ENCODE measurements at places on chromosomes 16 and 17. TPM values are rescaled to one million over a fixed set of nuclear protein-coding genes. Genes with fewer than 3 reads are reported as not detected.

GRCh38 chr17:49576088-49576916, 631 bp downstream of the NXPH3 start:
- DNase-seq = no peak

DNA sequence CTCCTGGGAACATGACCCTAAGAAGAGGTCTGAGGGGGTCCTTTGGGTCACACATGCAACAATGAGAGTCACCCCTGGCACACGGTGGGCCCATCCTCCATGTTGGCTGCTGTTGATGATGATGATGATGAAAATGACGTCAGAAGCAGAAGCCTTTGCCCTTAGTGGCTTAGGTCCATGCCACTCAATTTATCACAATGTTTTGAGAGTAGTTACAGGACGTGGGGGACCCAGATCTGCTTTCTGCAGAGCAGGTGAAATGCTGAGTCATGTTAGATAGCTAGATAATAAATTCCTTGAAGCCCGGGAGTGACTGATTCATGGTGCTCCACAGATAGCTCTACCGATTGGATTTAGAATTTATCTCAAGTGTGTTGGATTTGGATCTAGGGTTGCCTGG, 53.9 kb downstream of the VPS35L start:
- DNase-seq = no peak

DNA sequence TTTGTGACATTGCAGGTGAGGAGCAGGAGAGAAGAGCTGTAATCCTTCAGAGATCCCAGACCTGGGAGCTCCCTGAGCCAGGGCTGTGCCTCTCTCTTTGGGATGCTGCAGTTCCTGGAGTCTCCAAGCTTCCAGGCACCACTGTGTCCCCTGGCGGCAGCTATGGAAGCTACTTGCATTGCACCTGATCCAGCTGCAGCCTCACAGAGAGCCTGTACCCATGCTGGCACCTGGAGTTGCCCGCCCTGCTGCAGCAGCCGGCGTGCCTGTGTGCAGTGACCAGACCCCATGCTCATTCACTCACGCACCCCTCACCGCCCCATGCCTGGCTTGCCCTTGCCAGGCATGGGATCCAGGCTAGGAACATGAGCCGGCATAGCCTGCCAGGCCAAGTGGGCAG, 51.8 kb upstream of the MED9 start:
- DNase-seq = no peak

DNA sequence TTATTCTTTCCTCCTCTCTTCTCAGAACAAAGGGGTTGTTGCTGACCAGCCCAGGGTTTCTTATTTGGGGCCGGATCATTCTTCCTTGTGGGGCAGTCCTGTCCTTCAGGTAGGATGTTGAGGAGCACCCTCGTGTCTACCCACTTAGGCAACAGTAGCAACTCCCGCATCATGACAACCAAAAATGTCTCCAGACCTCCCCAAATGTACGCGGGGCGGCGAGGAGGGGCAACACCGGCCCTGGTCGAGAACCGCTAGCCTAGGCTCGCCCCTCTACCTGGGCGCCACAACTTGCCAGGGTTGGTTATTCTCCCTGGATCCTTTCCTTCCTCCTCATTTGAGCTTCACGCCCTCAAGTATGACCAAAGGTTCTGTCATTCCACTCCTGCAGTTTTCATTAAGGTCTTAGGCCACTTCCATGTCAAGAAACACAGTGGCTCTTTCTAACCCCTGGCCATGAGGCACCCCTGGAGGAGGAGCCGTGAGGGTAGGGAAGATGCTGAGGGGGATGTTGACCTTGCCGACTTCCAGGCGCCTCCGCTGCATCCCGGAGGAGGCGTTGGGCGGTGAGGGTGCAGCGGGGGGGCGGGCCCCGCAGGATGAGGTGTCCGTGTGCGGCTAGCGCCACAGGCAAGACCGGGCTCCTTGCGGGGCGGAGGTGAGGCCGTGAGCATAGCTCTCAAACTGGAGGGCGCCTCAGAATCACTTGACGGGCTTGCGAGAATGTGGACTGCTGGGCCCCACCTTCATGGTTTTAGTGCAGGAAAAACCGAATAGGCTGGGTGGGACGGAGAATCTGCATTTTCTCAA, 712 bp upstream of the SPECC1 start:
- DNase-seq = no peak

DNA sequence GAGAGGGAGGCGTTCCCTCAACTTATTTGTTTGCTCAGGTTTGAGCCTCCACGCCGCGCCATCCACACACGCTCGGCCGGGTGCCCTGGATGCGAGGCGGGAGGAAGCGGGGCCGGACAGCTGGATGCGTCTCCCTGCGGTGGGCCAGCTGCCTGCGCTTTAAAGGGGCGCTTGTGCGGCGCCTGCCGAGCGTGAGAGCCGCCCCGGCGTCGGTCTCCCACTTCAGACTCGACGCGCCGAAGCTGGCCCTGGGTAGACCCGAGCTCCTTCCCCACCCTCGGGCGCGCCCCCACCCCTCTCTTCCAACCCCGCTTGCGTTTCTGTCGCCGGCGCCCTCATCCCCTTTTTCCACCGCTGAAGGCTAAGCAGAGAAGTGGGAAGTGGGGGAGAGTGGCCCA, 527 bp upstream of the CHAD start:
- DNase-seq = no peak

DNA sequence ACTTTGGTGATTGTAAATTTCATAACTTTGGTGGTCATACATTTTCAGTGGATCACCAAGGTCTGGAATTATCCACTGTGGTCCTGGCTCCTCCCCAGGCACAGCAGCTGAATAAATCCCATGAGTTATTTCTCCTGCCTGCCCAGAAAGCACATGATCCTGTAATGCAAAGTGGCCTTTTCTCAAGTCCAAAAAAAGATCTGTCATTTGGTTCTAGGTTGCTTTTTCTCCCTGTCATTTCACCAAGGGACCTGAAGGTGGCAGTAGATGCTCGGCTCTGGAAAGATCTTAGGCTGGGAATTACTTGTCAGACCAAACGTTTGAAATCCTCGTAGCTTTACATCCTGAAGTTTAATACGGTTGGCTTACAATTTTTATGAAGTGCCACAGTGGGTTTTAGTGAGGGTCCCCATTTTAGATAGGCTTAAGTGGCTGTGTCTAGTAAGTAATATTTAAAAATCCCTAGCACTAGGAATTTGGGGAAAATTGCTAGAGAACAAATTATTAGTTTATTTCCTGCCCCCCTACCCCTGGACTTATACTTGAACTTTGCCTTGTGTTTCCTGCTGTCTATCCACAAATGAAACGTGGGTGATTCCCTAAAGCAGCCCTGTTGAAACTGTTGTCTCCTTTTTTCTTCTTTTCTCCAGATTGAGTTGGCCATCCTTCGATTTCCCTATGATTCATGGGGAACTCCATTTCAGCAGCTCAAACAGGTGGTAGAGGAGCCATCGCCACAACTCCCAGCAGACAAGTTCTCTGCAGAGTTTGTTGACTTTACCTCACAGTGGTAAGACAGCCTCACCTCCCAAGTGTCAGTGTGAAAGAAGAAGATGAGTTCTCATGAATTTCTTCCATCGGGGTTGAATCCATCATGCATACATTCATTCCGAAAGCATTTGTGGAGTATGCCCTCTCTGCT, 111.7 kb downstream of the MAP2K6 start:
- peak; percentile 65 for DNase-seq

- no peak for DNase-seq
Observed at GRCh38 chr16:9251026-9251425, 159.6 kb downstream of the HAPSTR1 start.

Gene RTN4RL1
- total RNA-seq = not detected

DNA sequence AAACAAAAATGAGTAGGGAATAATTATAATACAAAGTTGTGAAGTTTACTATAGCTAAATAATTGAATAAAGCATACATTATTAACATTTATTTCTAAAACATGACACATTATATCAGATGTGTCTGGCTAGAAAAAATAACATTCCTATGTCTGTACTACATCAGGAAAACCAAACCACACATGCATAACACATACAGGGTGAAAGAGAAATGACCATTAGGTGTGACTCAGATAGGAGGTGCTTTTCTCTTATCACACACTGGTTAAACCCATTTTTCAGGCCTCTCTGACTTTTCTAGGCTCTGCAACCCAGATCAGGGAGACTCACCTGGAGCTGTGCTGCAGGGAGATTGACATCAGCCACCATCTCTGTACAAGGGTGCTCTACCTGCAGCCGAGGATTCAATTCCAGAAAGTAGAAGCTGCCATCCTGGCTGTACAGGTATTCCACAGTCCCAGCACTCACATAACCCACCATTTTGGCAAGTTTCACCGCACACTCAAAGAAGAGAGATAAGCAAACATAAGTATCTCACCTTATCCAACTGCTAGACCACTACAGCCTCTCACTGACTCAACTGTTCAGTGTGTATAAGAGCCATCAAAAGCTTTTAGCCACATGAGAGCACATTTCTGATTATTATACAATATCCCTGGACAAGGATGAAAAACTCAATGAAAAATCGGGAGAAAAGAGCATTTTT, 116.6 kb upstream of the C17orf78 start:
- DNase-seq = no peak

DNA sequence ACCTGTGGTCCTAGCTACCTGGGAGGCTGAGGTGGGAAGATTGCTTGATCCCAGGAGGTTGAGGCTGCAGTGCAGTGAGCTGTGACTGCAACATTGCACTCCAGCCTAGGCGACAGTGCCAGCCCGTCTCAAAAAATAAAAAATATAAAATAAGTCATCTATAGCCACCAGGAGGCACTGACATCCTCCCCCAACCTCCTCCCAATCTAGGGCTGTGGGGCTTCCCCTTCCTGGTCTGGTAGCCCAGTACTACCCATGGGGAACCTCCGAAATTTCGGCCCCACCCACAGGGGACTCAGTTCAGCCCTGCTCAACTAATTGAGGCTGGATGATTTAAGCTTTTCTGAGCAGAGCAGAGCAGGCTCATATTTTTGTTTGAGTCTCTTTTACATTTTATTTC, 3.2 kb downstream of the ZSCAN10 start:
- no peak for DNase-seq

Gene TNRC6A
- total RNA-seq = 26.7 TPM

DNA sequence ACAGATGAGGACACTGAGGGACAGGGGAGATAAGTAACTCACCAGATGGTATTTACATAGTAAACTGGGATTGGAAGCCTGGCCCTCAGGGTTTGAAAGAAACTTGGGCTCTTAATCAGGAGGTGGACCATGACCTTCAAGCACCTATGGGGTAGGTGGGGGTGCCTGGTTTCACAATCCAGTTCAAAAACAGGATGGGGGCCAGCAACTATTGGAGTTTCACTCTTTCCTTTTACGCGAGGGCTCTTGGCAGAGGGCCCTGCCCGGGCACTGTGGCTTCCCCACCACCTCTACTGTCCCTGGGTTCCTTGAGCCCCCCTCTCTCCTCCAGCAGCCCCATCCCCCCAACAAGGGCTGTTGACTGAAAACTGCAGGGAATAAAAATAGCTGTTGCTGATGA, 11.3 kb upstream of the PRR29 start:
- no peak for DNase-seq

GRCh38 chr16:83870830-83871229, 28.1 kb upstream of the MLYCD start:
- DNase-seq = peak; percentile 34

- no peak for DNase-seq
Observed at GRCh38 chr16:88686062-88686438, 257 bp downstream of the SNAI3 start.

Gene ODF4
- not detected for total RNA-seq

GRCh38 chr16:27722207-27722606, 172.3 kb downstream of the KATNIP start:
- peak; percentile 18 for DNase-seq

Gene MPO
- total RNA-seq = not detected

Gene PDE6G
- total RNA-seq = 1.4 TPM

Gene DNAH9
- not detected for total RNA-seq

GRCh38 chr16:565419-566330, 1.1 kb upstream of the NHLRC4 start:
- DNase-seq = no peak

DNA sequence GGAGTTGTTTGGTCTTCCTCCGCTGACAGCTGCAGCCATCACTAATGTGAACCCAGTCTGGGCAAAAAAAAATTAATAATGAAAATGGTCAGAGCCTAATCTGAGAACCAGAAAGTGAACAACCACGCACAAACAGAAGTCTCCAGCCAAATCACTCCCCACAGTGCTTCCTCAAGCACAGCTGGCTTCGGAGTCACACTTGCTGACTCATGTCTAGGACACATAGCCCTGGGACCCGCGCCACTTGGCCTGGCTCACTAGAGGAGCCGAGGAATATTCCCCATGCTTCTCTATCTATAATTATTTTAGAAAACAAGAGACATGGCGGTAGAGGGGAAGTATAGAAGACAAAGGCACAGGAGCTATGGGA, 109.1 kb downstream of the ZFHX3 start:
- DNase-seq = no peak

- DNase-seq = peak; percentile 39
Observed at GRCh38 chr16:85659805-85660511, 28.8 kb downstream of the GINS2 start.

Gene CD79B
- not detected for total RNA-seq

DNA sequence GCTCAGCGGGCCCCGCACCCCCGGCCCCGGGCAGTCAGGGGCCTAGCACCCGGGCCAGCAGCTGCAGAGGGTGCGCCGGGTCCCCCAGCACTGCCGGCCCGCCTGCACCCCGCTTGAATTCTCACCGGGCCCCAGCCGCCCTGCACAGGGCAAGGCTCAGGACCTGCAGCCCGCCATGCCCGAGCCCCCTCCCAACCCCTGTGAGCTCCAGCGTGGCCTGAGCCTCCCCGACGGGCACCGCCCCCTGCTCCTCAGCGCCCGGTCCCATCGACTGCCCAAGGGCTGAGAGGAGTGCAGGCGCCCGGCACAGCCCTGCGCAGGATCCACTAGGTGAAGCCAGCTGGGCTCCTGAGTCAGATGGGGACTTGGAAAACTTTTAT, 1.7 kb upstream of the BRCA1 start:
- no peak for DNase-seq

GRCh38 chr16:75460446-75460845, 4.0 kb downstream of the TMEM170A start:
- no peak for DNase-seq

DNA sequence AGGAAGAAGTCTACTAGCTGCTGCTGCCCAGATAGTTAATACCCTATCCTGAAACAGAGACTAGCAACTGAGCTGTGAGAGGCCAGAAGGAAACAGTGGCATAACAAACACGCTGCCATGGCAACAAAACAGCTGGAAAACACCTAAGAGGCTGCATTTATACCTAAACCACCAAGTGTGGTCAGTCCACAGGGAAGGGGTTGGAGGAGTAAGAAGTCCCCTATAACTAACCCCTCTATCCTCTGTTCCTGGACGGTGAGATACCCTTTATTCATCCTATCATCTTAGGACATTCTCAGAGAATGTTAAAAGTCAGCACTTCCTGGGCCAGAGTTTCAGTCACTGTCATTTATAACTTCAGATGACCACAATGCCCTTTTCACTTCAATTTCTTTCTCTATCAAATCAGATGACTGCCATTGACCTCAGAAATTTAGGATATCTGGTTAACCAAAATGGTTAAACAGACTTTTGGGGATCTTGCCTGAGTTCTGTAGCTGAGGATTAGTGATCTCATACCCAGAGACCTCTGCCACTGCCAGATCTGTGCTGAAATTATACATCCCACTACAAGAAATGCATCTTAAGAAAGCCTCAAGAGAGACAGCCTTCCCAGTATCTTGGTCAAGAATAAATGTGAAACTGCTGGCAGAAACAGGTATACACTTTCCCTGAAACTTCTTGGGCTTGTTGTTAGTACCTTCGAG, 36.2 kb downstream of the STH start:
- DNase-seq = no peak

Gene PKMYT1
- total RNA-seq = 27.8 TPM

All from HepG2 (cell line).